ENCODE measurements at places on chromosomes 3 and 15. TPM values are rescaled to one million over a fixed set of nuclear protein-coding genes. Genes with fewer than 3 reads are reported as not detected.

Gene GOLGA8S
- 0.10 TPM for total RNA-seq

Gene TMED3
- total RNA-seq = 30.2 TPM

Gene CHRNA7
- not detected for total RNA-seq

Gene DAZL
- not detected for total RNA-seq

Gene PRTG
- total RNA-seq = not detected

Gene MKRN2OS
- total RNA-seq = not detected

Gene SNTN
- total RNA-seq = not detected

Gene C3orf85
- total RNA-seq = not detected

Gene A4GNT
- not detected for total RNA-seq

Gene ATXN7
- 74.6 TPM for total RNA-seq

Gene TUSC7
- not detected for total RNA-seq

Gene SAXO2
- total RNA-seq = not detected

Gene SI
- not detected for total RNA-seq

Gene CCDC13
- total RNA-seq = 0.28 TPM

Gene GPR62
- total RNA-seq = not detected

Gene MOBP
- not detected for total RNA-seq

Gene LRTM1
- not detected for total RNA-seq

Gene SERINC4
- total RNA-seq = 0.24 TPM

Gene INSYN1
- total RNA-seq = not detected

Gene RETNLB
- not detected for total RNA-seq

Gene RCCD1
- 27.8 TPM for total RNA-seq

Gene CPB1
- total RNA-seq = not detected

Gene ELL3
- total RNA-seq = 1.7 TPM

Gene DENND6A
- 31.2 TPM for total RNA-seq

Gene PIERCE2
- total RNA-seq = not detected

Gene SLC51A
- not detected for total RNA-seq

Gene ITGA11
- total RNA-seq = 0.60 TPM

Gene GPR87
- total RNA-seq = not detected

Gene SOX14
- not detected for total RNA-seq

Gene GOLGA6L10
- total RNA-seq = 1.2 TPM

Gene FBXL22
- 0.77 TPM for total RNA-seq

Gene PATL2
- 25.5 TPM for total RNA-seq

Gene SPTSSB
- not detected for total RNA-seq

Gene CELSR3
- total RNA-seq = 7.3 TPM

Gene CRYGS
- total RNA-seq = 5.6 TPM

Gene PIAS1
- 42.1 TPM for total RNA-seq

Gene SHISA5
- 151 TPM for total RNA-seq

Gene RARRES1
- total RNA-seq = not detected

Gene OSBPL10
- 0.71 TPM for total RNA-seq

Gene CKMT1A
- not detected for total RNA-seq

Gene EXD1
- total RNA-seq = not detected

Gene ILDR1
- total RNA-seq = not detected

Gene TMEM87A
- 41.6 TPM for total RNA-seq

Gene ITPR1
- 35.8 TPM for total RNA-seq

Gene GOLGA6A
- 0.08 TPM for total RNA-seq

Gene FAM3D
- total RNA-seq = not detected

Gene CHRNA3
- not detected for total RNA-seq

Gene RBM6
- total RNA-seq = 111 TPM

Gene ZNF660
- not detected for total RNA-seq

Gene TNFSF10
- 72.7 TPM for total RNA-seq

Gene ARRDC4
- total RNA-seq = 0.43 TPM

Gene RBP2
- not detected for total RNA-seq

Gene GJD2
- total RNA-seq = not detected

Gene TRAT1
- 229 TPM for total RNA-seq

Gene GNAT1
- not detected for total RNA-seq

Gene IQCF6
- not detected for total RNA-seq

Data from activated naive CD4-positive, alpha-beta T cell treated with anti-CD3 and anti-CD28 coated beads, Interleukin-2, amount 10 ng/mL, durations not matched to agents 5 hours and 36 hours (primary cell).